HCEC 1CT (cell line): ENCODE measurements at places on chromosomes 6 and 20.

GRCh38 chr6:9044426-9044825, 609.1 kb upstream of the SLC35B3 start:
- no peak for DNase-seq

- DNase-seq, result no peak
Measured at GRCh38 chr6:52149949-52150348, 36.2 kb upstream of the IL17A start.

- peak; percentile 62 for DNase-seq
Measured at GRCh38 chr20:19889011-19889953, 127.9 kb upstream of the NAA20 start.

DNA sequence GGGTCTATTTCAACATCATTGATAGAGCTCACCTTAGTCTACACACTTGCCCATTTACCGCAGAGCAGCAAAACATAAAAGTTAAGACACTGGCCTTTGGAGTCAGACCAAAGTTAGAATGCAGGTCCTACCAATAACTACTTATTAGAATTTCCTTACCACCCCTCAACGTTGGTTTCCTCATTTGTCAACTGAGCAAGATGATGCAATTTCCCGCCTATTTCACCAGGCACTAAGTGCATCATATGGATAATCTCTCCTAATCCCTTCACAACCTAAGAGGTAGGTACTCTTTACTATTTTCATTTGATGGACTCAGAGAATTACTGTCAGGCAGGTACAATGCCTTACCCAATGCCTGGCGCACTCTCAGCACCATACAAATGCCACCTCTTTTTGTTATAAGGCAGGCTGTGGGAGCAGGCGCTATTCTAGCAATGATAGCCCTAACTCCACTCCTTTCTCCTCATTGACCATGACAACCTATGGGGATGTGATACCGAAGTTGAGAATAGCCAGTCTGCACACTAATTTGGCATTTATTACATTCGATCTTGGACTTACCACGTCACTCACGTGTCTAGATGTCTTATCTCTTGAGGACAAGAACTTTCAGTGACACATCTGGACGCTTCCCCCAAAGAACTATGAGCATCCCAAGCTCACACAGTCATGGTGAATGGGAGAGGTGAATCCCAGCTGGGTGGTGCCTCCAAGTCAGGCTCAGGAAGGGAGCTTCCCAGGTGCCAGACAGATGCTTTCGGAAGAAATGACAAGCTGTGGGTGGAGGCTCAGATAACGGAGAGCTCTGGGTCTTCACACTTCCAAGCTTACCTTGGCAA, 128.1 kb upstream of the STMND1 start:
- no peak for DNase-seq
